ENCODE measurements at places on chromosomes 3 and 15.

DNA sequence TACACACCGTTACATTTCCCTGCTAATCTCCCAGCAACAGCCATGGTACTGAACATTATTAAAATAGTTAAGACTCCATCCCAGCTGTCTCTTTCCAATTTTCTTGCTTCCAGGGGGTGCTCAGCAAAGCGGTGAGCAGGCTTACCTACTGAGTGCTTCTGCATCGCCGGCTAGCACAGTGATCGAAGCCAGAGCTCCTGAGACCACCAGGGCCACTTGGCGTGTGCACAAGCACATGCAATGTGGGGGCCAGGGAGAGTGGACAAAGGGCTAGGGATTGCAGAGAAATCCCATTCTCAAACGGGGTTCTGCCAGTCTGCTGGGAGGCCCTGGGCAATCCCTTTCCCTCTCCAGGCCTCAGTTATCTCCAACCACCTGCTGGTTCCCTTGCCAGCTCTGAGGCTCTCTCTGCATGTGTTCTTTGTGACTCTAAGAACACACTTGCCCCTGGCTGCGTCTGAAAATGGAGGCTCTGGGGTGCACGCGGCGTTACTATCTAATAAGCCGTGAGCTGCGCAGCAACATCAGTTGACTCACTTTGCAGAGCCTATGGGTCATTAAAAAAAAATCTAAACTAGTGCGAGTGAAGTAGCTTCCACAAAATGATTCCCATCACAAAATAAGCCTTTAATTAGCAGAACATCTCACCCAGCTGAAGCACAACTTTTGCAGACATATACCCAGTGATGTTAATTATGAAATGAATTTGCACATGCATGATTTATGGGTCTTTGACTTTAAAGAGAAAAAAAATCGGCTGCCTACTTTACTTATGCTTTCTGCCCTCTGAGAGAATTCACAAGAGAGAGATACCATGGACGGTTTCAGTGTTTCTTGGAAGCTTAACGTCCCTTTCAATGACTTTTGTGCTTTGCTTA is 271.5 kb downstream of the TLE3 start:
- no peak for DNase-seq
- H3K4me1 ChIP-seq, result no peaks in the 10 kb centered on the region
- H3K27me3 ChIP-seq, result no peaks in the 10 kb centered on the region

GRCh38 chr3:160134454-160134853 is 90.8 kb upstream of the C3orf80 start:
- no peak overlapping the region for H3K27ac ChIP-seq
- no peak for DNase-seq
- H3K27me3 ChIP-seq, result no peaks in the 10 kb centered on the region

GRCh38 chr3:168612671-168613070 is 516.9 kb upstream of the GOLIM4 start:
- H3K36me3 ChIP-seq, result no peaks in the 10 kb centered on the region
- DNase-seq, result no peak
- H3K27me3 ChIP-seq, result no peaks in the 10 kb centered on the region
- no peak overlapping the region for H3K27ac ChIP-seq
- no peaks in the 10 kb centered on the region for H3K4me1 ChIP-seq
- no peak overlapping the region for H3K4me3 ChIP-seq

DNA sequence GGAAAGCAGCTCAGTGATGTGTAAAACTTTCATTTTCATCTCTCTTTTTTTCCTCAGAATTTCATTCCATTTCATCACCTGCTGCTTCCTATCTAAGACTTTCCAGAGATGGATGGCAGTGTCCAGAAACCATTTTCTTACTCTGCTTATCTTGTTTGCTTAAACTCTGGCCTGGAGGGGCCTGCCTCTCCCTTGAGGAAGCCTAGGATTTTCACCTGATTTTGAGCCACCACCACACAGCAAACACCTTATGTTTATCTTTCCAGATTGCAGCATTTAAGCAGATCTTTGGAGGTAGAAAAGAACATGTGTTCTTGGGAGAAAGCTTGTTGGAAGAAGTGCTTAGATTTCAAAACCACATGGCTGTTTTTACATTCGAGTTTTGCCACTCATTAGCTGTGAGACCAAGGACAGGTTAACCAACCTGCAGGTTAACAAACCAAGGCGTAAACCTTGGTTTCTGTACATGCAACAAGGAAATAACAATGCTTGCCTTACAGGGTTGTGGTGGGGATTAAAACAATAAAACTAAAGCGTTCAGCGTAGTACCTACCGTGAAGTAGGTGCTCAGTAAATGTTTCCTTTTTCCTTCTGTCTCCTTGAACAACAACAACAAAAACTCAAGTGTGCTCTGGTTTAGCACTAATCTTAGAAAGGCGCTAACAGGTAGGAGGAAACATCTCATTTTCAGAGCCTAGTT is 120.3 kb downstream of the CLSTN2 start:
- H3K4me1 ChIP-seq, result no peaks in the 10 kb centered on the region
- no peak overlapping the region for H3K27ac ChIP-seq
- H3K36me3 ChIP-seq, result no peaks in the 10 kb centered on the region
- DNase-seq, result no peak
- no peaks in the 10 kb centered on the region for H3K27me3 ChIP-seq
- H3K4me3 ChIP-seq, result no peak overlapping the region

- no peak overlapping the region for H3K4me3 ChIP-seq
- DNase-seq, result no peak
- H3K36me3 ChIP-seq, result peaks cover 12% of the 10 kb centered on the region
- H3K27me3 ChIP-seq, result no peaks in the 10 kb centered on the region
- H3K27ac ChIP-seq, result no peak overlapping the region
- H3K4me1 ChIP-seq, result peaks cover 25% of the 10 kb centered on the region
Observed at GRCh38 chr3:15305359-15305844, 27.0 kb downstream of the SH3BP5 start.

GRCh38 chr15:96849271-96849900 is 518.9 kb downstream of the NR2F2 start:
- no peak overlapping the region for H3K27ac ChIP-seq
- H3K4me3 ChIP-seq, result no peak overlapping the region
- no peaks in the 10 kb centered on the region for H3K36me3 ChIP-seq
- DNase-seq, result no peak

DNA sequence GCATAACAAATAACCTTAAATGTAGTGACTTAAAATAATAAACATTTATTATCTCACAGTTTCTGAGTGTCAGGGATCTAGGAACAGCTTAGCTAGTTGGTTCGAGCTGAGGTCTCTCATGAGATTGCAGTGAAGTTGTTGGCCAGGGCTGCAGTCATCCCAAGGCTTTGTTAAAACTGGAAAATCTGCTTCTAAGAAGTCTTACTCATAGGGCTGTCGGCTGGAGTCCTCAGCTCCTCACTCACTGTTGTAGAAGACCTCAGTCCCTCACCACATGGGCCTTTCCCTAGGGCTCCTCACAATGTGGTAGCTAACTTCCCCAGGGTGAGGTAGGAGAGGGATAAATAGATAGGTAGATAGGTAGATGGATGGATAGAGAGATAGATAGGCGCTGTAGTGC is 20.8 kb upstream of the SLC7A14 start:
- H3K36me3 ChIP-seq, result no peaks in the 10 kb centered on the region
- H3K27ac ChIP-seq, result no peak overlapping the region
- no peak overlapping the region for H3K4me3 ChIP-seq
- DNase-seq, result no peak
- H3K4me1 ChIP-seq, result no peaks in the 10 kb centered on the region
- H3K27me3 ChIP-seq, result no peaks in the 10 kb centered on the region

DNA sequence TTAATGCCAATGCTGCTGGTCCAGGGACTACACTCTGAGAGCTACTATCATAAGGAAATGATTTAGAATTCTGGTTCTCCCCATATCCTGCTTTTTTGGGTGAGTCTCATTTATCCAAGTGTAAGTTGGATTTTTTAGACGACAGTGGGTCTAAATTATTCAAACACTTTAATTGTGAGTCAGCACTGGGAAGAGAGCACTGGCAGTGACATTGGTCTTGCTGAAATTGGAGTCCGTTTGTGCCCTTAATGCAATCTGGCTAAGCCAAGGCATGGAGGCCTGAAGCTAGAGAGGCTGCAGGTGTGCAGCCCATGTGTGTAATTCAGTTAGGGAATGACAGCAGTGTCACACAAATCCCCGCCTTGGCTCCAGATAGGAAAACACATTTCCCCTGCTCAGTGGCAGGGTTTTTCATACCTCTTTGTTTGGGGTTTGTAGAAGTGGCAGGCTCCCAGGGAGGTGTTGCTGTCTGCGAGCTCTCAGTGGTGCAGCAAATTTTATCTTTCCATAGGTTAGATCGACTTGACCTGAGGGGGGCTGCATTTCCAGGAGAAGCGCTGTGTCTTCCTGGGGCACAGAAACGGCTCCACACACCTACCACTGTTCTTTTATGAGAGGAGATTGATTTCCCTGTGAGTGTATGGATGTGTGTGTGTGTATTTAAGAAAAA is 197.7 kb downstream of the CD47 start:
- H3K27ac ChIP-seq, result no peak overlapping the region
- H3K36me3 ChIP-seq, result no peaks in the 10 kb centered on the region
- H3K27me3 ChIP-seq, result peaks cover 14% of the 10 kb centered on the region
- H3K4me3 ChIP-seq, result no peak overlapping the region
- no peaks in the 10 kb centered on the region for H3K4me1 ChIP-seq

GRCh38 chr15:23670970-23671369 is 16.1 kb downstream of the NDN start:
- no peak overlapping the region for H3K27ac ChIP-seq
- no peak overlapping the region for H3K4me3 ChIP-seq
- no peaks in the 10 kb centered on the region for H3K27me3 ChIP-seq

DNA sequence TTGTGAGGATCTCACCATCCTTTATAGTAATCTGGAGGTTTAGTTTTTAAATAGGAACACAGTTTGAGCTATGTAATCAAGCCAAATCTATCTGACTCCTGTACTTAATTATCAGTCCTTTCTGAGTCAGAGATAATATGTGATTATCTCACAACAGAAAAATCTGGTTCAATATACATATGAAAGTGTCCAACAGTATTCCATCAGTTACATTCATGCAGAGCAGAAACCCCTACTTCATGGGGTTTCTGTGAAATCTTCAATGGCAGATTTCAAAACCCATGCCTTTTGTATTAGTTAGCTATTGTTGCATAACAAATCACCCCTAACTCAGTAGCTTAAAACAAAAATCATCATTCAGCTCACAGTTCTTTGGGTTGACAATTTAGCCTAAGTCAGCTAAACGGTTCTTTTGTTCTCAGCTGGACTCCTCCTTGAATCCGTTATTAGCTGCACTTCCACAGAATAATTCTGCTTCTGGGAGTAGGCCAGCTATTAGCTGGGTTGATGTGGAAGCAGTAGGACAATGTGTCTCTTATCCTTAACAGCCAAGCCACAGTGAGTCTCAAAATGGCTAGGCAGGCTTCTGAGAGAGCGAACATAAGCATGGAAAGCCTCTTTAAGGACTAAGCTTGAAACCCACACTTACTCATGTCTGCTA is 42.9 kb upstream of the ARPP21 start:
- H3K4me3 ChIP-seq, result no peak overlapping the region
- H3K4me1 ChIP-seq, result no peaks in the 10 kb centered on the region
- H3K27me3 ChIP-seq, result no peaks in the 10 kb centered on the region
- H3K27ac ChIP-seq, result no peak overlapping the region
- H3K36me3 ChIP-seq, result no peaks in the 10 kb centered on the region
- DNase-seq, result no peak

GRCh38 chr15:22933641-22934061 is 46.5 kb downstream of the CYFIP1 start:
- no peak overlapping the region for H3K4me3 ChIP-seq
- DNase-seq, result no peak
- H3K27me3 ChIP-seq, result no peaks in the 10 kb centered on the region

DNA sequence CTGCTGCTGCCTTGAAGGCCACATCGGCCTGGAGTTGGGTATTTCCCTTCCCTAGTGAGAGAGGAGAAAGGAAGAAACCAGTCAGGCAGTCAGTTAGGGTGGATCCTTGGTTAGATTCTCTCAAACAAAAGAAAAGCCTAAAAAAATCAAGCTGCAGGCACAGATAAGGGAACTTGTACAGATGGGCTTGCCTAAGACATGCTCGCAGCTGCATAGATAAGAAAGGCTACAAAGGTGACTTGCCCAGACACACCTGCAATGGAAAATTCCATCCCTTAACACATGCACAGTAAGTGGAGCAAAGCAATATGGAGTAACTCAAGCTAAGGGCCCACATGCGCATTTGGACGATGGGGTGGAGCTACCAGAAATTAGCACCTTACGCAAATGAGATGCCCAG is 199.7 kb upstream of the ARPP21 start:
- H3K27ac ChIP-seq, result no peak overlapping the region
- H3K4me1 ChIP-seq, result no peaks in the 10 kb centered on the region
- no peak overlapping the region for H3K4me3 ChIP-seq
- no peaks in the 10 kb centered on the region for H3K27me3 ChIP-seq
- no peaks in the 10 kb centered on the region for H3K36me3 ChIP-seq

DNA sequence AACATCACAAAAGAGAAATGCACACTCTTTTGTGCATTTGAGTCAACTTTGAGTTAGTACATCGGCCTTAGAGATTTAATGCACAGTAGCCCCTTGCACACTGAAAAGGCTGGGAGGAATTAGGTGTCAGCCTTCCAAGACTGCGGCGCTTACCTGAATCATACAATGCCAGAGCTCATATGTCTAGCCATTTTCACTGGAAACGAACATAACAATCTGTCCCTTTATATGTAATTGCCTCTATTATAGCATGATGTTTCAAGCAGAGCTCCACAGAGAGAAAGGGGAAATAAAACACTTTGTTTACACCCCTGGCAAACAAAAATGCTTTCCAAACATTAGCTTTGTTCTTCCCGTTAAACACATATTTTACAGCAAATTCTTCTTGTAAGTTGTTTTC is 315.7 kb upstream of the SLCO3A1 start:
- H3K4me1 ChIP-seq, result peaks cover 10% of the 10 kb centered on the region
- no peak overlapping the region for H3K4me3 ChIP-seq
- H3K27ac ChIP-seq, result no peak overlapping the region
- H3K27me3 ChIP-seq, result no peaks in the 10 kb centered on the region
- H3K36me3 ChIP-seq, result no peaks in the 10 kb centered on the region
- DNase-seq, result no peak

DNA sequence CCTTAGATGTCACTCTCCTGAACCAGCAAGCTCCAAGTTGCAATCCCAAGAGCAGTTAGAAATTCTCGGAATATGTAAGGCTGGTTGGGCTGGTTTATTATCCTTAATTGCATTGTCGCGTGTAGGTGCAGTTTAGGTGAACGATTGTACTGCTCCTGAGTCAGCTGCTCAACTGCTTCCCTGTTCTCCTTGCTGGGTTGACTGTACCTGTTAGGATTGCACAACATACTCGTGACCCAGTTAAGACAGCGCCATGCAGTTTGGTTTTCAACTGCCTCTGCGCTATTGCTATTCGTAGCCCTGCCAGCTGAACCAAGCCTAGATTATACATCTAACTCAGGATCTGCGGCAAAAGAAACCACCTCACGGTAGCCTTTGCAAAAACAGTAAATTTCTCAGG is 41.0 kb downstream of the BCL2L10 start:
- H3K36me3 ChIP-seq, result no peaks in the 10 kb centered on the region
- peak overlapping the region; percentile 86 for H3K27ac ChIP-seq
- H3K4me3 ChIP-seq, result no peak overlapping the region
- no peaks in the 10 kb centered on the region for H3K27me3 ChIP-seq
- peaks cover 53% of the 10 kb centered on the region for H3K4me1 ChIP-seq

DNA sequence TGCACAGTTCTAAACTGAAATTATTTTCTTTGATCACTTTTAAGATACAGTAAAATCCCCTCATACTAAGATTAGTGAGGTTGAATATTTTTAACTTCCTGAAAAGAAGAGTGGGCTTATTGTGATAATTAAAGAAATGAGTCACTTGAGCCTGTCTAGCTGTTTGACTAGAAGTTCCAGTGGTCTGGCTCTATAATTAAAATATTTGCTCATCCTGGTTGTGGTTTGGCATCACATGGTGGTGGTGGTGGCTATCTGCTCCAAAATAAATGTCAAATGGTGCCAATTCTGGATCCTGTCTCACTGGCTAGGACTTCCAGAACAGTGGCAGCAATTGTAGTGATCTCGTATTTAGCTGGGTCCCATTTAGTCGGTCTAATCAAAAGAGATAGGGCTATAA is 8.6 kb upstream of the TEX9 start:
- no peak for DNase-seq
- no peak overlapping the region for H3K27ac ChIP-seq

Data from suprapubic skin (tissue), 4 donors.